NCI-H460 (cell line): ENCODE measurements at places on chromosomes 12 and 14.

- no peak for DNase-seq
Observed at GRCh38 chr14:96832351-96832750, 35.2 kb downstream of the VRK1 start.

DNA sequence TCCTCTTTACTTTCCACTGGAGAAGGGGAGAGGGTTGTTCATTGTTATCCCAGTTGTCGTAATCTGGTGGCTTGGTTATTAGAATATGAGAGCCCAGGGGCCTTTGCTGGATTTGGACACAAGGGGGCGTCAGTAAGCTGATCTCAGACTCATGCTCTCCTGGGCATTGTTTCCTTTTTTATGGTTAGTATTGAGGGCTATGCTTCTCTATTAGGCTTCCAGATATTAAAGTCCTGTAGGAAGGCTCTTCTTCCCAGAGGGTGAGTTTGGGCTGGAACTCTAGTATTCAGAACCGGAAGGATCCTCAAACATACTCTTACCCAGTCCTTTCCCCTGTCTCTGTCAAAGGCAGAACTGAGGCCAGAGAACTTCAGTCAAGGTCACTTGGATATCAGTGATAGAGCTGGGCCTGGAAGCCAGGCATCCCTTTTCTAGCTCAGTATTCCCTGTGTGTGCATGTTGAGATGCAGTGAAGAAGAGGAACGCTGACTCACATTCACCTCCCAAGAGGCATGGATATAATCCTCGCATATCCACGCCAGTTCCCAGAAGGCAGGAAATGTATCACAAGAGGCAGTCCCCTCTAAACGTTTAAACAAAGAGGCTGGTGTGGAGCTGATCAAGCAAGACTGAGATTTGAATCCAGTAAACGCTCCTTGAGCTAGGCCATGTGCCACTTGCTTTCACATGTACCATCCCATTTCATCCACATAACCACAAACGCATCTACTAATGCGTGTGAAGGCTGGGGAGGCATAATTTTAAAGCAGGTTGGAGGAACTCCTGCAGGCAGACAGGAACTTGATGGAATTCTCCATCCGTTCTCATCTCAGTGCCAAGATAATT lies 41.6 kb downstream of the UBE3B start:
- DNase-seq = peak; percentile 59

GRCh38 chr12:93434256-93434865 lies 7.4 kb downstream of the UBE2N start:
- no peak for DNase-seq

DNA sequence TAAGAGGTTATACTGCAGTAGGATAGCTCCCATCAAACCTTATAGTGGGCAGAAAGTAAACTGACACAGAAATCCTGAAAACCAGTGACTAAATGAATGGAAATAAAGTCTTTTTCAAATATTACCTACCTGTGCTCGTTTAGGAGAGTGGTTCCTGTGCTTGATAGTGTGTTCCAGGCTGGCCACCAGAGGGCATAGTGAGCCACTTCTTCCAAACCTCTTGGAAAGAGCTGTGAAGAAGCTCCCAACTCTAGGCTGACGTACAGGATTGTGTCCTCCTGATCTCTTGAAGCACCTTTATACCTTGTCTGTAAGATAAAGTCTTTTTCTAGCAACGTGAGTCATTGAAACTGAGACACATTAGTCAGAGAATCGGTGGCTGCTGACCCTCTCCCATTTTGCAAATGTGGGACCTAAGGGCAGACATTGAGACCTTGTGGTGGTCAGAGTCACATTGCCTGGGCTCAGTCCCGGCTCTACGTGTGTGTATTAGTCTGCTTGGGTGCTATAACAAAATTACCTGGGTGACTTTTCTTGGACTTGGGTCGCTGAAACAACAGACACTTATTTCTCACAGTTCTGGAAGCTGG lies 17.6 kb downstream of the TDP1 start:
- DNase-seq = peak; percentile 67

- DNase-seq = no peak
Observed at GRCh38 chr14:99520571-99521081, 39.4 kb downstream of the CCNK start.

- DNase-seq = no peak
Observed at GRCh38 chr14:85620947-85621346, 91.0 kb downstream of the FLRT2 start.

GRCh38 chr14:91879196-91879595 lies 11.9 kb upstream of the TC2N start:
- no peak for DNase-seq

DNA sequence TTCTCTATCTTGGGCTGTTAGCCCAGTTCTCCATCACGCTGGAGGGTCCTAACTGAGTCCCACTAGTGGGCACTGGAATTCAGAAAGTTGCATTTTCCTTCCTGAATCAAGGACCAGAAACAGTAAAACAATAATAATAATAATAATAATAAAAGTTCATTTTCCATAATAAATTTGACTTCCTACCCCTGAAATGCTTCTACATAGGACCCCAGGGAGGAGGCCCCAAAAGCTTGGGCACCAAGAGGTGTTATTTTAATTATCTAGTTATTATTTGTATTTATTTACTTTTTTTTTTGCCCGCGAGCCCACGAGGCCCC lies 12.4 kb downstream of the SCNN1A start:
- DNase-seq = no peak

DNA sequence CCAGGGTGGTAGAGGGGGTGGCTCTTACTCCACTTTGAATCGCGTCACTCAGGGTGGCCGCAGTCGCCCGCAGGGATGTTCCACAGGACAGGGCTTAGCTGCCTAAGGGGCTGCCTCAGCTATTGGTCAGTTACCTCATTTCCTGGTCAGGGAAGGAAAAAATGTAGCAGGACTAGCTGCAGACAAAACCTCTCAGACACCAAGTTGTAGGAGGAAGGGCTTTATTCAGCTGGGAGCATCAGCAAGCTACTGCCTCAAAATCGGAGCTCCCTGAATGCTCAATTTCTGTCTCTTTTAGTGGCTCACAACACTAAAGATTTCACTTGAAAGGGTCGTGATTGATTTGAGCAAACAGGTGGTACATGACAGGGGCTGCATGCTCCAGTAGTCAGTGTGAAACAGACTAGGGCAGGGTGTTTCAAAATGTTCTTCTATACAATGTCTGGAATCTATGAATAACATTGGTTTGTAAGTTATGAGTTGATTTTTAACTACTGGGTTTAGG lies 6.4 kb upstream of the CLEC6A start:
- DNase-seq = no peak

- DNase-seq = peak; percentile 92
Observed at GRCh38 chr14:32509632-32510187, 180.6 kb downstream of the AKAP6 start.

DNA sequence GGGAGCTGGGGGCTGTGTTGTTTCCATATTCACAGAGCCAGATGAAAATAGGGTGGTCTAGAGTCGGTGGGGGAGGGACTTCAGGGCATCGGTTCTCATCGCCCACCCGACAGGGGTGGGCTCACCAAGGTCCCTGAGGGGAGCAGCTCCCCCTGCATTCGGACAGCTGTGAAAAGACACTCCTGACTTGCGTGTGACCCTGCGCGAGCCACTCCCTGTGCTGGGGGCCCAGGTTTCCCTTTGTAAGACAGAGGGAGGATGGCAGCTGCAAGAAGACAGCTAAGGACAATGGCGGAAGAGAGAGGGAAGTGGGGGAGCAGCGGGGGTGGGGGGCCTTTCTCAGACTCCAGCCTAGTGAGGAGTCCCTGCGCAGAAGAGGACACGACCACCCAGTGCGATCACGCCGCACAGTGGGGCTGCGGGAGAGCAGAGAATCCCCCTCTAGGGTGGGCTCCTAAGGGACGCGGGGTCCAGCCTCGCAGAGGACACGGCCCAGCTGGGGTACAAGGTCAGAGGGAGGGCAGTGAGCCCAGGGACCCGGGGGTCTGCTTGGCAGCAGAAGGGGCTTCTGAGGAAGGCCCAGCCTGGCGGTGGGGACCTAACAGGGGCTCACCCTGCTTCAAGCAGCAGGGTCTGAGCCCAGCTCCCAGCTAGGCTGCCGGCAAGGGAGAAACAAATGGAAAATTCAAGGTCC lies 326.9 kb upstream of the DIO3 start:
- no peak for DNase-seq

GRCh38 chr12:74790931-74791330 lies 253.3 kb downstream of the ATXN7L3B start:
- DNase-seq = no peak

DNA sequence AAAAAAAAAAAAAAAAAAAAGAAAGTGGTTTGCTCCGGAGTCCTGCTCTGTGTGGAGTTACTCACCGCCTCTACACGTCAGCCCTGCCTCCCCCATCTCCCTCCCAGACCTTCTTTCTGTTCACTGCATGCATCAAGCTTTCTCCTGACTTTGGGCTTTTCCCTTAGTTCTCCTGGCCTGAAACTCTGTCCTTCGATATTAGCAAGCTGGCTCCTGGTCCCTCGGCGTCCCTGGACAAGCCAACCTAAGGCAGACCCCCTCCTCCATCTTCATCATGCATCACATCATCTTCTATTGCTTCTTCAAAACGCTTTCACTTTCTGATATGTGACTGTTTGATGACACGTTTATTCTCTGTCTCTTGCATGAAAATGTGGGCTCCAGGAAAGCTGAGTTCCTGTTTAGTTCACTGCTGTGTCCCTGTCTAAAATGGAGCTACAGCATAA lies 40.6 kb downstream of the SLC15A4 start:
- DNase-seq = no peak

GRCh38 chr14:34711796-34712712 lies 2.3 kb downstream of the CFL2 start:
- no peak for DNase-seq

- no peak for DNase-seq
Observed at GRCh38 chr14:58238252-58239243, 6.1 kb upstream of the PSMA3 start.

- peak; percentile 11 for DNase-seq
Observed at GRCh38 chr14:56119201-56119981, 1.2 kb downstream of the PELI2 start.

DNA sequence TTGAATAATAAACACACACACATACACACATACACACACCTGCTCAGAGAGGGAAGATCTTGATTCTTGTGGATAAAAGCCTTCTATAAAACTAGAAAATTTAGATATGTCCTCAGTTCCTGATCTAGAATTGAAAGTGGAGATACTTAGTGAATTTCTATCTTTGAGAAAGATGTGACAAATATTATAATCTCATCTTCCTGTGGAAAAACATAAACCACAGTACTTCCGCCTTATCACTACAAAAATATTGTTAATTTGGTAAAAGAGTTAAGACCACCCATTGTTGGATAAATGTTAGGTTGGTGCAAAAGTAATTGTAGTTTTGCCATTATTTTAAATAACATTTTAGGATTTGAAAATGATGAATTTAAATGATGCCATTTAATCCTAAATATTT lies at the start of gene KLRK1:
TSS of gene KLRK1 (minus strand) at position 138 of the 400 bp plus-strand sequence. CDS start 1,231 bp downstream, outside the sequence.
- DNase-seq = no peak
